ENCODE measurements at places on chromosomes 7 and 10.

GRCh38 chr10:31744025-31744424 is 184.6 kb downstream of the ARHGAP12 start:
- no peak for DNase-seq

DNA sequence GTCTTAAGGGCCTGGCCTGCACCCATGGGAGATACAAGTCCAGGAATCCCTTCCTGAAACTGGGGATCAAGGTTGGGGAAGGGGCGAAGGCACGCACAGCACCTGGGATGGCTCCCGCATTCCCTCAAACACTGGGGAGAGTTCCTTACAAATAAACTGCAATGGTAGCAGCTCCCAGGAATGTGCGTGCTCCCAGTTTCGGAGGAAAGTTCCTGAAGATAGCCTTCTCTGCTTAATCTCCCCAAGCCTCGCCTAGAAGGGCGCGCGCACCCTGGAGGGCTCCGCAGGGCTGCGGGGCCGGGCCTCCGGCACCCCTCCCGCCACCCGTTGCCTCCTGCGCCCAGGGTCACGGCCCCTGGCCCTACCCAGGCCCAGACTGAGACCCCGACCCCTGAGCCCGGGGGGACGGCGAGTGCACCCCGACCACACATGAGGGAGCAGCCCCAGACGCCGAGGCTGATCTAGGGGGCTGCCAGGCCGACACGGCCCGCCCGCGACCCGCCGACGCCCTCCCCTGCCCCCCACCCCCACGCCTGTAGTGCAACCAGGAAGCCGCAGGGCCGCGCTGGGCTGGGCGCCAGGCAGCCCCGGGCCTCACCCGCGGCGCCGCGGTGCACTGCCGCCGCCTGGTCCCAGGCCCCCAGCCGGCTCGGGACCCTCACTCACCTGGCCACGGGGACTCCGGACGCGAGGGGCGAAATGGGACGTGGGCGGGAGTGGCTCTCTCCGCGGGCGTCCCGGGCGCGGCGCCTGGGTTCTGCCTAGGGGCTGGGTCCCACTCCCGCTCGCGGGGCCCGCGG is 460 bp downstream of the ANXA11 start:
- DNase-seq, result peak; percentile 46

DNA sequence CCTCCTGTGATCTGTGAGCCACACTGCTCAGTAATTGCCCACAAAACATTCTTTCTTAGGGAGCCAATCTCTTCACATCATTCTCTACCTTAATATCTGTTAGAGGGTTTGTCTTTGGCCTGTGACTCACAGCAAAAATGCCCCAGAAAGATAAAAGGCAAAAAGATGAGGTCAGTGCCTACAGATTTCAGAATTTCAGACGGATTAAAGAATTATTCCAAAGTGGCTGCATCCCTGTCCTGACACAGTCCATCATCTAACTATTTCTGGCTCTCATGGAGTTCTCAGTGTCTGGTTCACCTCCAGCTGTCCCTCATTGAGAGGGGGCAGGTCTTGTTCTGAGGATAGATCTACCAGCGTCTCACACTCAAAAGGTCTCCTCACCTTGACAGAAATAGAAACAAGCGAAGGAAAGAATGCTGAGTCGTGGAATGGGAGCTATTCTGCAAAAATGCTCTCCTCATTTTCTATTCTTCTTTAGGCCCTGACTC is 138.5 kb upstream of the AOAH start:
- no peak for DNase-seq

- no peak for DNase-seq
These were observed 218 bp downstream of the GDI2 start for GRCh38 chr10:5813091-5813340.

Data from dermis microvascular lymphatic vessel endothelial cell (primary cell).